NCI-H774 (cell line): ENCODE measurements at places on chromosomes 3 and 15.

- DNase-seq = peak; percentile 59
Observed at GRCh38 chr3:161014843-161015749, 90.1 kb downstream of the B3GALNT1 start.

- no peak for DNase-seq
Observed at GRCh38 chr15:69790632-69791031, 307.1 kb downstream of the TLE3 start.

- no peak for DNase-seq
Observed at GRCh38 chr3:171935261-171936123, 92.3 kb downstream of the TMEM212 start.

DNA sequence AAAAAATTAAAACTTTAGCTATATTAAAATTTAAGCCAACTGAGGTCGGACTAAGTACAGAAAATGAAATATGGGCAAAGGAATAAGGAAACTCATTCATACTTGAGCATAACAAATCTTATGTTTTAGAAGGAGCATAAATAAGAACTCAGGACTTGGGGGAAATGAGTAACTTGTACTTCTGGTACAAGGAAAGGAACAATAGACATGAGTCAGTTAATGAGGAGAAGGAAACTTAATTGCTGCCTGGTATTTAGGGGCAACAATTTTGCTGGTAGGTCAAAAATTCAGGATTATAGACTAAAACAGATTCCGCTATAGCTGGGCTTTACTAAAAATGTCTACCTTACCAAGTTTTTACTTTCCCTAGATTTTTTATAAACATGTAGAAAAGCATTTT lies 113.1 kb downstream of the MYO5A start:
- no peak for DNase-seq

GRCh38 chr15:98528046-98528725 lies 120.2 kb upstream of the IGF1R start:
- no peak for DNase-seq

DNA sequence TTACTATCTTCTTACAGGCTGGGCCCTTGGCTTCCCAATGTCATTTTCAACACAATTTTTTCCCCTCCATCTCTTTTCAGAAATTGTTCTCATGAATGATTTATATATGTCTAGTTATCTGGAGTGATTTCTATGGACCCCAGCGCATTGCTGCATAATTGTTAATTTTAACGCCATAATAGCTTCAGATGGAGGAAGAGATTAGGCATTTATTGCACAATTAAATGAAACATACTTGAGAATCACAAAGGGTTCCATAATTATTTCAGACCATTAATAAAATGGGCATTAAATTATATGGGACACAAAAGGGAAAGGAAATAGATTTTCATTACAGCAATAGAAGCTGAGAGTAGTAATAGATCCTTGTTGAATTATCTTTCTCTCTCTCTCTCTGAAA lies 70.3 kb upstream of the SOX14 start:
- DNase-seq = no peak

DNA sequence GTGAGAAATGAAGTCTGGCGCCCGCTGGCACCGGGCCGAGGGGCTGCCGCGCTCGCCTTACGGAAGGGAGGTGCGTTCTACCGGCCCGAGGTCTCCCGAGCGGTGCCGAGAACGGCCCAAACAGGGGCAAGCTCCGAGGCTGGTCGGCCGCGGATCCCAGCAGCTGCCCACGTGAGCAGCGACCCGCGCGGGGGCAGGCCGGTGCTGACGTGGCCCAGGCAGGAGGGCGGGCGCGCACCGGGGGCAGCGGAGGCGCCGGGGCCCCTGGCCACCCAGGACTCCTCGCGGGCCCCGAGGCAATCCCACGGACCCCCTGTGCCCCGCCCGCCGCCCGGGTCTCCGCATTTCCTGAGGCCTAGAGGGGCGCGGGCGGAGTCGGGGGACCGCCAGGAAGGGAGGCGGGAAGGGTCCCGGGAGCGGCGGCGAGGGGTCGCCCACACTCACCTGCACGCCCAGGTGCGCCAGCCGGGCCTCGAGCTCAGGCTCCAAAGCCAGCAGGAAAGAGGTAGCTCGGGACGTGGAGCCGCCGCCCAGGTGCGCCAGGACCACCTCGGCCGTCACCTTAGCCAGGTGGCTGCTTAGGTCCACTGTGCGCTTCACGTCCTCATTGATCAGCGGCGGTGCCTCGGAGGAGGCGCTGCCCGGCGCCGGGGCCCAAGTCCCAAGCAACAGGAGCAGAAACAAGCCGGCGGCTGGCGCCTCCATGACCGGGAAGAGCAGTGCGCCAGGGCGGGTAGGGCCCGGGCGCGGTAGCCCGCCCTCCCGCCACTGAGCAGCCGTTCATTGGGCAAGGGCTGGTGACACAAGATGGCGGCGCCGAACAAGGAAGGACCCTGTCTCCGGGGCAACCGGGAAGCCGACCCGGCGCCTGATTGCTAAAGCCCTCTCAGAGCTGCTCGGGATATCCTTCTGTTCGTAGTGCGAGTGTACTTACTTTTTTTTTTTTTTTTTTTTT lies at the start of gene RPN1:
TSS of gene RPN1 (minus strand) at position 723 of the 955 bp plus-strand sequence. CDS start at position 705, 18 bp downstream.
- DNase-seq = peak; percentile 89

DNA sequence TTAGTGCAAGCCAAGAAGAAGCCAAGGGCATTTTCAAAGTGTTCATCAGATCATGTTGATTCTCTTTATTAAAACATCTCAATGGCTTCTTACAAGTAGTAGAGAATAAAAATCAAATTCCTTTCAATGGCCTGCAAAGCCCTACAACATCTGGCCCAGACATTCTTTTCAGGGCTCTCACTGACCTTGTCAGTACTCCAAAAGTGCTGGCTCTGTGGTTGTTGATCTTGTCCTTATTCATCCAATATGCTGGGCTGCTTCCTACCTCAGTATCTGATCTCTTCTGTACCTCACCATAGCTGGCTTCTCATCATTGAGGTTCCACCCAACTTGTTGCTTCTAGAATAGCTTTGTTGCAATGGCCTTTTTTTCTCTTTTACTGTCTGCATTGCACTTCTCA lies 74.0 kb upstream of the SAMMSON start:
- no peak for DNase-seq
